ENCODE measurements at places on chromosomes 2 and 18.

DNA sequence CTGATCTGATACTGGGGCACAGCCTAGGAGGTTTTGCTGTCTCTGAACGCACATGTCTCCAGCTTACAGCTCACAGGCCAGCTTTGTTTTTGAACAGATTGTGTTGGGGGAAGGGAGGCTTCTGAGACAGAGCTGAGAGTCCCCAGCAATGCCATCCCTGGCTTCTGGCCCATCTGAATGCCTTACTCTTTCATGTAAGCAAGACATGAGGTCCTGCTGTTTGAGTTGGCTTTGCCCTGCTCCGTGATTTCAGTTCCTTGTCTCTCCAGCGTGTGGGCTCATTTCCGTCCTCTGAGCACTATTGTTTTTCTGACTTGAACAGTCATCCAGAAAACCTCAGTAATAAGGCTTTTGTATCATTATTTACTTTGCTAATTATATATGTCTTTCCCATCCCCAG lies 194.9 kb upstream of the TNP1 start:
- DNase-seq = no peak

DNA sequence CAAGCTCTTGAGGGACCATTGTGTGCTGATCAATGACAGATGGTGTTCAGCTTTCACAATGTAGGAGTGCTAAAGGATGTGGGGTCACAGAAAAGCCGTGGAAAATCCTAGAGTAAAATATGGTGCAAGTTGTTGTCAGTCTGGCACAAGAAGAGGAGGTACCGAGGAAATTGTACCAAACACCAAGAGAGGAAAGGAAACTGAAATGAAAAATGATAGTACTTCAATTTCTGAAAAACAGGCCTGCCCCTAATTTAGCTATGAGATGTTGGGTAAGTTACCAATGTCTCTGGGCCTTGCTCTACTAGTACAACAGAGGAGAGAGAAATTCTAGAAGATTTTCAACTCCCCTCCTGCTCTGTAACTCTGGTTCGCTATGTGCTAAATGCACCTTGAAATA lies 78.8 kb upstream of the PELI1 start:
- no peak for DNase-seq

GRCh38 chr18:45169610-45170009 lies 445.7 kb upstream of the SLC14A2 start:
- no peak for DNase-seq

DNA sequence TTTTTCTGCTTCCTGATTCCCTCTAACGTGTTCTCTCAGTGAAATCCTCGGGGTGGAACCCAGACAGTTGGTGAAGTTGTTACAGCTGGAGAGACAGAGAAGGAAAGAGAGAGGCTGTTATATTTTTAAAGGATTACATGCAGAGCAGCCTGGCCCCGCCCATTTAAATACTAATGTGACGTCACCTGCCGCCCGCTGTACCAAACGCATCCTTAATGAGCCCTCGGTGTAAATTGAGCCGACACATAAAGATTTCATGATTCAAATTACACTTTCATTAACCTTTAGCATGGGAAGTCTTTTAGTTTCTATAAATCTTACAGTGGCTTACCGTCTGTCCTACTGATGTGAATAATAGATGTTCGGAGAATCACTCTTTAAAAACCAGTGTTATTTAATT lies 164.0 kb upstream of the SIX3 start:
- no peak for DNase-seq

GRCh38 chr2:168910330-168910729 lies 9.2 kb downstream of the G6PC2 start:
- DNase-seq = no peak

GRCh38 chr2:168649562-168649961 lies 152.9 kb upstream of the NOSTRIN start:
- DNase-seq = no peak

- no peak for DNase-seq
Observed at GRCh38 chr2:56130463-56131070, 53.2 kb upstream of the CCDC85A start.

DNA sequence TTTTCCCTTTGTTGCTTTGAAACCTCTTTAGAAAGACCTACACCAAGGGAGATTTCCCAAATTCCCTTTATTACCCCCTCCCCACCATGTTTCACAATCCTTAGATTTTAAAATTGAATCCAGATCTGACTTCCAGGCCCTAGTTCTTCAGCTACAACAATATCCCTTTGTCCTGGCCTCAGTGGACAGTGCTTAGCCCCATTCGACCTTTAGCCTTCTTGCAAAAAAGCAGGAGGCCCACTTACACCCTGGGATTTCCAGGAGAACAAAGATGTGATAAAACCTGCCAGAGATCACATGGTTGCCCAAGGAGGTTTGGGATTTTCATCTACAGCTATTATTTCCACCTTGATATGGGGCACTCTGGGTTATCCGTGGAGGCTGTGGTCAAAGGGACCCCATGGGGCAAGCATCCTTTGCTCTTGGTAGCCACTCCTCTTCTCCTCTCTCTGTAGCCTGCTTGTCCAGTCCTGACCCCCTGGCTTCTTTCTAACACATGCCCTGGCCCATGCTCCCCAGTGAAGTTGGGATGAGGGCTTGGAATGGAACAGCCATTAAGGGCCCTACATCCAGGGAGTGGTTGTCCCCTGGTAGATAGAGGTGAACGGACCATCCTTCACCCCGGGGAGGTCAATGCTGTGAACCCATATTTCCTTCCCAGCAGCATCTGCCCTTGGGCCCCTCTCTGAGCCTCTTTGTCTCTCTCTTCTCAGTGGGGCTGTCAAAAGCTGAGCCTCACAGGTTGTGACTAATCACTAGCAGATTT lies 267.4 kb downstream of the DYSF start:
- DNase-seq = no peak

DNA sequence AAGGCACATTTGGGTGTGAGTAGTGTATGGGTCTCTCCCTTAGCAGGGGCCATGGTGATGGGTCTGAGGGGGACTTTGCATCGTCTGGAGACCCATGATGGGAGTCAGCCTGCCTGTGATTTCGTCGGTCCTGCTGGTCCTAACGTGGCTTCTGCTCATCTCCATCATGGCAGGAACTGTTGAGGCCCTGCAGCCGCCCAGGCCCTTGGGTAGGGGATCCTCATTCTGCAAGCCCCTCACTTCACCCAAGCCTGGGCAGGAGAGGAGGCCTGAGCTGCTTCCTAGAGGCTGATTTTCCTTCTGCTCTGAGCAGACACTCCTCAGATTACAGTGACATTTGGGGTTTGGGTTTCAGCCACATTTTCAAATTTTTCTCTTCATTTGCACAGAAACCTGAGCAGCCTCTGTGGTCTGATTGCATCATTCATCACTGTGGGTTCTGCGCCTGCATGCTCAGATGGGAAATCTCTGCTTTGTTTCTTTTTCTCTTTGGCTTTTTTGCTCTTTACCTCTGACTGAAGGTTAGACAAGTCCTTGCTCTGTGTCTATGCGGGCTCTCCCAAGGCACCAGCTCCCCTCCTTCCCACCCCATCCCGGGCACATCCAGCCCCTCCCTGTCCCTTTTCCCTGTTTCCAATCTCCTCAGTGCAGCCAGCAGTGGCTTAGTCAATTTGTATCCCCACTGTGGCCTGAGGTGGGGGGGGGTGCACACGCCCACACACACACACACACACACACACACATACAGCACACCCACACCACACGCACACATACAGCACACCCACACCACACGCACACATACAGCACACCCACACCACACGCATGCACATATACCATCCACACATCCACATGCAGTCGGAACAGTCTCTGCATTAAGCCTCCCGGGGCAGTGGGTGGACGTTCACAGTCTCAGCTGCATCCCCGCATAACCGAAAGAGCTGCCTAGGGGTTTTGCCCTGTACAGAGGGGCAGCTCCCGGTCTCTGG lies 305.4 kb upstream of the HS6ST1 start:
- DNase-seq = no peak

- DNase-seq = no peak
Observed at GRCh38 chr2:108589372-108589771, 55.1 kb downstream of the LIMS1 start.

DNA sequence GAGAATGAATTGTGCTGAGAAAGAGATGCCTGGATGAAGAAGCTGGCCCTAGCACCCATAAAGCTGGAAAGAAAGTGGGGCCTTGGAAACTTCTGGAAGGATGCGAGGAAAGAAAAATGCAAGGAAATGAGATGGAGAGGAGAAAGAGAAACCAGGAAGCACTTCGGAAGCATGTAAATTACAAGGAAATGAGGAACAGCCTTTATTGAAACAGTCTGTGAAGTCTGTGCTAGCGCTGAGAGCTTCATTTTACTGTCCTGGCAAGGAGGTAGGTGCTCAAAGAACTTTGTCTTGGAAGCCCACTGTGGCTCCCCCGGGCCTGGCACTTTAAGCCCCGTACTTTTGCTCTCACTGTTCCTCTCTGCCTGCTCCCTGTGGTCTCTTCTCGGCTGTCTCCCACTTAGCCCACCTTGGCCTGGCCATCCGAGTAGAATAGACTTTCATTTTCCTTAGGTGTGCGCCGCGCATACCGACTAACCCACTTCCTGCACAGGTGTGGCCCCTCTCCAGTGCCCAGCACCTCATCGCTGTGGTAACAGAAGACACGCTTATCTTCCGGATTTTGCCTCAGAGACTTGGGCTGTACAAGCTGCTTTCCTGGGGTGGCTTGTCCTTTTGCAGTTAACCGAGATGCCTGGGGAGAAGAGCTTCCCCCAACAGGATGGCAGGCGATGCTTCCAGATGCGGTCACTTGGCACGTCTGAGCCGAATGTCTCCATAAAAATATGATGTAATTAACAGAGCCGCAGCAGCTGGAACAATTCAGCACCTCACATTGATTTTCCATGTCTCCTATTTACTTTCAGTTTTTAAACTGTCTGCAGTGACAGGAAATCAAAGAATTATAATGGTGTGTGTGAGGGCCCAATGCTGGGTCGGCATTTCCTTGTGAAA lies 199.6 kb downstream of the HRH4 start:
- DNase-seq = no peak

GRCh38 chr2:123692121-123692520 lies 333.0 kb upstream of the CNTNAP5 start:
- DNase-seq = no peak

- no peak for DNase-seq
Observed at GRCh38 chr2:101173707-101174295, 22.6 kb upstream of the TBC1D8 start.
